ENCODE measurements at places on chromosomes 5 and 9. TPM values are rescaled to one million over a fixed set of nuclear protein-coding genes. Genes with fewer than 3 reads are reported as not detected.

Gene RNF183
- not detected for total RNA-seq

Gene DRD1
- total RNA-seq: not detected

Gene ZNF300
- 0.54 TPM for total RNA-seq

Gene FRMD3
- total RNA-seq: 93.2 TPM

Gene CBY3
- not detected for total RNA-seq

Data from Right ventricle myocardium superior (tissue), 1 donor.